ENCODE measurements at places on chromosomes 6 and 20. TPM values are rescaled to one million over a fixed set of nuclear protein-coding genes. Genes with fewer than 3 reads are reported as not detected.

Gene RAD21L1
- 1.2 TPM for total RNA-seq

Gene SAMD5
- 1.5 TPM for total RNA-seq

Gene RSPO4
- 1.2 TPM for total RNA-seq

DNA sequence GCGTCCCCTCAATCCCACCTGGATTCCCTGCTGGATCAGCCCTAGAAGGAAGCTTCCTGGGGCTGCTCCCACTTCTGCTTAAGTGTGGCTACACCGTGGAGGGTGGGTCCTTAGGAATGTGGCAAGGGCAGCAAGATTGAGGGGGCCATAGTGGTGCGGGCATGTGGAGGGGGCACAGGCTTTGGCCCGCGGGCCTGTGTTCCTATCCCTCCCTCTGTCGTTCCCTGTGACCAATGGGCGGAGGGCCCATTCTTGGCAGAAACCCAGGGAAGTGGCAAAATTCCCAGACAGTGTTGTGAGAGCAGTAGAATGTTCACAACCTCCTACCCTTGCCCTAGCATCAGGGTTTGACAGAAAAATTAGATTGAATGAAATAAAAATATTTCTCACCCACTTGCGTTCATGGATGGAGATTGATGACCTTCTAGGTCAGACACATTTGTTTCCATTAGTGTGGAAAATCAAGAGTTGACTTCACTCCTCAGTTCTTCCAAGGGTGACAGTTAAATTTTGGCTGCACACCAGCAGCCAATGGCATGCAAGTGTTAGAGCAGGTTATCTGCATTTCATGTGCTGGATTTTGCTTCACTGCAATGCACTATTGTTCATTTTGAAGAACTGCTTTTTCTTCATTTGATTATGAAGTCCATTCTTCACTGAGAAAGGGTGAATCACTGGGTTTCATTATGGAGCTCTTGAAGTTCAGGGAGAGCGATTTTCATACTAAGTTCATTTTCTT is 49.3 kb upstream of the AHI1 start:
- DNase-seq, result no peak

DNA sequence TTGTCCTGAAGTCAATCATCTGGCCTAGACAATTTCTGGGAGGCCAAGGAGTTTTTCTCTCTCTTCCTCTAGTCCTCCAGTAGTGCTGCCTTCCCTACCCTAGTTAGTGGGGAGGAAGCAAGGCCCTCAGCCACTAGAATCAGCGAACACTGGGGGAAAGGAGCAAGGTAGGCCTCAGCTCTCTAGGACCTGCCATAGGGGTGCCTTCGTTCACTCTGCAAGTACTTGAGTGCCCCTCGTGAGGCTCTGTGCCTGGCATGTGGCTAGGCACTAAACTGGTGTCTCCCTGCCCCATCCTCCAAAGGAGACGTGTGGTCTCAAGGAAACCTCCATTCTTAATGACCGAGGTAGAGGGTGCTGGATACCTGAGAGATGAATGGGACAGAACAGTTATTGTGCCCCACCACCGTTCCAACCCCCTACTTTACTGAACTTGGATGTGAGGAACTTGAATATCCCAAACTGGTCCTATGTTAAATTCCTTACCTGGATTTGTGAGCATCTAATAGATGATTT is 1.1 kb downstream of the DEF6 start:
- no peak for DNase-seq

GRCh38 chr6:108562503-108562993 is 1.8 kb downstream of the FOXO3 start:
- no peak for DNase-seq

GRCh38 chr20:7710440-7710839 is 229.8 kb downstream of the HAO1 start:
- no peak for DNase-seq

GRCh38 chr6:153591159-153591558 is 447.9 kb upstream of the OPRM1 start:
- DNase-seq, result no peak

GRCh38 chr6:111113336-111114086 is 26.2 kb downstream of the SLC16A10 start:
- no peak for DNase-seq

- DNase-seq, result no peak
Measured at GRCh38 chr6:52297433-52297832, 12.9 kb upstream of the MCM3 start.

GRCh38 chr20:18743665-18744440 is 69.7 kb upstream of the SCP2D1 start:
- no peak for DNase-seq

DNA sequence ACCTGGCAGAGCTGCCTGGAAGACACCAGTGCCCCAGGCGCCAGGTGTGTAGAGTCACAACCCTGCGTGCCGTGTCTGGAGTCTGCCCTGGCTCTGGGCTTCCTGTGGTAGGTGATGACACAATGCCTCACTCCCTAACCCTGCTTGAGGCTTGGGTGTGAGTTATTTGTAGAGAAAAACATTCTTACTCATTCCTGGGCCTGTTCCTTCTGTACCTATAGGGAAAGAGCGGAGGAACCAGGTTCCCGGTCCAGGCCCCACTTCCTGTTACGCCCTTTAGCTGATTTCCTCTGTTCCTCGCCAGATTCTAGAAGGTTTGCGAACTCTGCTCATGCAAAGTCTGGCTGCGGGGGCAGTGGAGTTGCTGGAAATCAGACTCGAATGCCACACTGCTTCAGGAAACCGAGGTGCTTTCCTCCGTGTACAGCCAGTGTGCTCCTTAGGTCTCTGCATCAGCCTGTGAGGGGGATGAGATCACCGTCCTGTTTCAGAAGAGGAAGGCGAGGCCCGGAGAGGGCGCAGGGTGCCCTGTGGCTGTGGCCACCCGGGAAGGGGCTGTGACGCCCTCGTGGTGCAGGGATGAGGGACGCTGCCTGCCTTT is 67.1 kb upstream of the DUSP22 start:
- DNase-seq, result no peak

DNA sequence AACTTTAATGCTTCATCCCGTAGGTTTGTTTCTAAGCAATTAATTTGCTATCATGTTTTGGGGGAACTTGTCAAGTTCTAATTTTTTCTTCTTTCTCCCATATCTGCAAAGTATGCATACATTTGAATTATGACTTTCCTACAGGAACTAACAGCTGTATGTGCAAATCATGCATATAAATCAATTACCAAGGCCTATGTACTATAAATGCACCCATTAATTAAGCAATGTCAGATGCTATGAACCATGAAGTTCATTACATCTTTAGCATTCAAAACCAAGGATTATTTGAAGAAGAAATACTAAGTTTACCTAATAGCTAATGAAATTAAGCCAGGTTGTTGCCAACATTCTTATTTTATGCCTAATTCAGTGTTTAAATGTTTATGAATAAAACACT is 851.3 kb downstream of the TFAP2A start:
- no peak for DNase-seq

- DNase-seq, result no peak
Measured at GRCh38 chr6:42154461-42155209, 12.2 kb upstream of the C6orf132 start.

Data from epithelial cell of proximal tubule (primary cell).